ENCODE measurements at places on chromosomes 7 and 10.

DNA sequence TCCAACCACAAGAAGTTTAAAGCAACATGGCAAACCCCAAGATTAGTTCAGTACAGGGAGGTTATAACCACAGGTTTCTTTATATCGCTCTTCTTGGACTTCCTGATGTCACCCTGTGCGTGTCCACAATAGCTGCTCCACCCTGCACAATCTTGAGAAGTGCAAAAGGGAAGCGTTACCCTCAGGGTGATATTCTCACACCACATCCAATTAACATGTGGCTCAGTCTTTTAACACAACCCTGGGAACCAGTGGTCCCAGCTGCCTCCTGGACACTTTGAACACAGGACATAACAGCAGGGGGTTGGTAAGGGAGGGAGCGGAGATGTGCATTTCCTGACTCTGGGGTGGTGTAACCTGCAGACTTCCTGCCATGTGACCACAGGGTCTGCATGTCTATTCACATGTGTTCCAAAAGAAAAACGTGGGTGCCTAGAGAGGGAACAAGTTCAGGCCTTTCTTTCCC lies 64.6 kb downstream of the GSAP start:
- DNase-seq: no peak

DNA sequence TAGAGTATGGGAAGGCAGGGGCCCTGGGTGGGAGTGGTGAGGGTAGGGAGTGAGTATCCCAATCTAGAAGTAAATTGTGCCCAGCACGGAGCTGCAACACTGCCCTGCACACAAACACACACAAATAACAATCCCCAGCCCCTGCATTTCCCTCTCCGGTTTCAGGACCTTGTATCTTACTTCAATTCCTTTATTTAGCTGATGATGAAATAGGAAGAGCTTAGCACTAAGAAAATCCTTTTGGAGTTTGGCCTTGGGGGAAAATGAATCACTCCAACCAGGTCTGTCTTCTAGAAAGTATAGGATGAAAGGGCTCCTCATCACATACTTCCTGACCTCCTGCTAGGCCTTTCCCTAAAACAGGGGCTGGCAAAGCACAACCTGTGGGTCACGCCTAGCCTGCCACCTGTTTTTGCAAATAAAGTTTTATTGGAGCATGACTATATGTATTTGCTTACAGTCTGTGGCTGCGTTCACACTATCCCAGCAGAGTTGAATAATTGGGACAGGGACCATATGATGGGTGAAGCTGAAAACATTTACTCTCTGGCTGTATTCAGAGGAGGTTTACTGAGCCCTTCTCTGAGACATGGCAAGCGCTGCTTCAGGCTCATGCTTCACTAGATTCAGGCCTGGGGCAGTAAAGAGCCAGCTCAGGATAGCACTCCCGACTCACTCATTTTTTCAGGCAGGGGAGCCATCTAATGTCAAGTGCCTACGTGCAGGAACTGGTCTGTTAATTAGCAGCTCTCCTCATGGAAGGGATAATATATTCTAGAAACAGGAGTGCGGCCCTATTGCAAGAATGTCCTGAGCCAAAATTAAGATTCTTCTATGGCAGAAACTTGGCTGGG lies 111.0 kb downstream of the EGFR start:
- DNase-seq: no peak

DNA sequence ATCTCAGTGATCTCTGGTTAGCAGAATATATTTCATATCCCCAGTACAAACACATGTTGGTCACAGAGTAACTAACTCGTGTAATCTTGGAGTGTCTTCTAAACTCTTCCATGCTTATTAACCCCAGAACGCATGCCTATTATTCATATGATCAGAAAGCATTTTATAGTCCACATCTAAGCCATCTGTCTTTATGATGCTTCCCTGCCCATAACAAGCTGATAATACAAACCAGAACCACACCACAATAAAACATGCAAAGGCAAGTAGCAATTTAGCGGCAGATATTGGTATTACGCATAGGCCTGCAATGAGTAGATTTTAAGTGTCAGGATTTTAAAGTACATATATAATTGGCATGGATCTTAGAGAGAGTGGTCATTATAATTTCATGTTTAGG lies 120.0 kb upstream of the PRKCQ start:
- DNase-seq: no peak

DNA sequence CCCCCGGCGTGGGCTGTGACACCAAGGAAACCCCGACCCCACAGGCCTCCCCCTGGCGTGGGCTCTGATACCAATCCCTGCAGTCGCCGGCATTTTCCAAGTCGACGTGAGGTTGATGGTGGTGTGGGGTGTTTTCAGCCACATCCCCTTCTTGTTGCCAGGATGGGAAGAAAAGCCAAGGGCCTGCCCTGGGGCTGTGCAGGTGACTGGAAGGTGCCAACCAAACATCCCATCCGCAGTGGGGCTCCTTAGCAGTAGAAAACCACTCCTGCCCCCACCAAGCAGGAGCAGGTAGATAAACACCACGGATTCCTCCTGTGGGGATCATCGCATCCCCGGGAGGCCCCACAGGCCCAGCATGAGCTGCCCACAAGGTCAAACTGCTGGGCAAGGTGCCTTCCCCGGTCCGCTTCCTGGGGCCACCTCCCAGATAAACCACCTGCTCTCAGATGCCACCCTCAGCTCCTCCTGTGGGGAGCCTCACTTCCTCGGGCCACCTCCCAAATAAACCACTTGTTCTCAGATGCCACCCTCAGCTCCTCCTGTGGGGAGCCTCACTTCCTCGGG lies 88.5 kb upstream of the DIP2C start:
- DNase-seq: no peak

DNA sequence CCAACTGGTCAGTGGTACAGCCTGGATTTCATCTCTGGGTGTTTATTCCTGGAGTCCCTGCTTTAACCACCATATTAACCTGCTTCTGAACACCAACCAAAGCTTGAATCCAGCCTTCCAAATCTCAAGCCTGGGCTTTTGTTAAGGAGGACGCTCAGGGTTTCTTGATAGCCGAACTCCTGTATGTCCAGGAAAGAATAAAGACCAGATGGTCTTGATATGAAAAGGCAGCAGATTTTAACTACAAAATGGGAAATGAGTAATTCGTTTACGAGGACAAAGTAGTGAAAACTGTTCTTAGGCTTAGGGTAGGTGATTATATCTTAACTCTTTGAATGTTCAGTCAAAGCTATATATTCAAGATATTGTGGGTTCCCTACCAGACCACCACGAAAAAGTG lies 129.1 kb upstream of the INSYN2A start:
- no peak for DNase-seq

DNA sequence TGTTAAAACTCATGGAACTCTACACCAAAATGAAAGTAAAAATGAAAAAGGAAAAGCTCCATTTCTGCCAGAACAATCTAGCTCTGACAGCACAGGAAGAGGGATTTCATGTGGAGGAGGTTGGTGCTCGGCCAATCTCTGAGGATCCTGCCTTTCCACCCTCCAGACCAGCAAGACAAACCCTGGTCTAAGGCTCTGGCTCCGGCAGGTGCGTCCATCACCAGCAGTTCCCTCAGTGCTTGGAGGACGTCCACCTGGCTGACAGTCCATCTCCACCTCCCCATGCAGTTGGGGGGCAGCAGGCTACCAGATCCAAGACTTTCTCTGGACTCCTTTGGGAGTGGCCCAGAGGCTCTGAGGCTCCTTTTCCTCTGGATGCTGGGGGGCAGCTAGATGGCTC lies 25.0 kb upstream of the LOXL4 start:
- no peak for DNase-seq

DNA sequence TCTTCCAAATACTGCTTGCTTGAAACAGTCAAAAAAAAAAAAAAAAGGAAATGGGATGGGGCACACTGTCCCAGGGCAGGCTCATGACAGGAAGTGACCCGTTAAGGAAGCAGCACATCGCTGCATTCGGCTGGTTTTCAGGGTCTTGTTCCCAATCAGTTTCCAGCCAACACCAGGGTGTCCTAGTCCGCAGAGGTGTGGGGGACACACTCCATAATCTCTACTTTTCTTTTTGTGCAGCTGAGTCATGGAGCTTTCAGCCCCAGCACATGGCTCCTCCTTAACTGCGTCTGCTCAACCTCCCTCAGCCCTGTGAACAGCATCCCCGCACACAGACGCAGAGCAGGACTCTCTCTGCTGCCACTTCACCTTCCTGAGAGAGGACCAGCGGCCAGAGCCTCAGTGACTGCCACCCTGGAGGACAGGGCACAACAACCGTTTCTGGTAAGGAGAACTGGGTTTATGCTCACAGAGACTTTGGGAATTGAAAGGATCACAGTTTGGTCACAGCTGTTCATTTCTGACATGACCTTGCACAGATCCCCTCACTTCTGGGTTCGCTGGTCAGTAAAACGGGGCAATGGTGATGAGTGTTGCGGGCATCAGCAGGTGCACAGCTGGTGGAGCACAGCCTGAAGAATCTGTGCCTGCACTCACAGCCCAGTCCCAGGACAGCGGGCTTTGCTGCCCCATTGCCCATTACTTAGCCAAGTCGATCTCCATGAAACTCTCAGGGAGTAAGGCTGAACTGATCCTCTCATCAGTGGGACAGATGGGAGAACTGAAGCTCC lies at the start of gene GIMAP5:
TSS of gene GIMAP5 (plus strand) at position 154 of the 791 bp plus-strand sequence. CDS start 3,467 bp downstream, outside the sequence.
- DNase-seq: no peak

- DNase-seq: no peak
These were observed 4.2 kb downstream of the LRRC27 start for GRCh38 chr10:132336064-132336746.

DNA sequence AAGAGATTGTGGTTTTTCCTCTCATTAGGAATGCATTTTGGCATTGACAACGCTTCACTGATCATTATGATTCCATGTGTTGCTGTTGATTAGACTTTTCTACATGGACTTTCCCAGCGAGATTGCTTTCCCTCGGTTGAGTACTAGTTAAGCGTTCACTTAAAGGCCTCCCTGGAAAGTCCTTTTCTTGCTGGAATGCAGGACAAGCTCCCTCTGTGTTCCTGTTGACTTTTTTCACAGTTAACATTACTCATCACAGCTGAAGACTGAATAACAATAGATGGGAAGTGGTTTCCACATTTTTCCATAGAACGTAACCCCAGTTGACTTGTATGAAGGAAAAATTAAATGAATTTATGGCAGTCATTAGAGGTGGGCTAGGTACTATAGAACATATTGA lies 2.6 kb upstream of the CAV1 start:
- DNase-seq: peak; percentile 66

- DNase-seq: peak; percentile 87
These were observed 95.8 kb downstream of the CHST15 start for GRCh38 chr10:123997486-123998196.

GRCh38 chr10:86931872-86932271 lies 25.5 kb downstream of the MMRN2 start:
- DNase-seq: peak; percentile 62

- no peak for DNase-seq
These were observed 288.2 kb upstream of the SEMA3D start for GRCh38 chr7:85475071-85475470.

DNA sequence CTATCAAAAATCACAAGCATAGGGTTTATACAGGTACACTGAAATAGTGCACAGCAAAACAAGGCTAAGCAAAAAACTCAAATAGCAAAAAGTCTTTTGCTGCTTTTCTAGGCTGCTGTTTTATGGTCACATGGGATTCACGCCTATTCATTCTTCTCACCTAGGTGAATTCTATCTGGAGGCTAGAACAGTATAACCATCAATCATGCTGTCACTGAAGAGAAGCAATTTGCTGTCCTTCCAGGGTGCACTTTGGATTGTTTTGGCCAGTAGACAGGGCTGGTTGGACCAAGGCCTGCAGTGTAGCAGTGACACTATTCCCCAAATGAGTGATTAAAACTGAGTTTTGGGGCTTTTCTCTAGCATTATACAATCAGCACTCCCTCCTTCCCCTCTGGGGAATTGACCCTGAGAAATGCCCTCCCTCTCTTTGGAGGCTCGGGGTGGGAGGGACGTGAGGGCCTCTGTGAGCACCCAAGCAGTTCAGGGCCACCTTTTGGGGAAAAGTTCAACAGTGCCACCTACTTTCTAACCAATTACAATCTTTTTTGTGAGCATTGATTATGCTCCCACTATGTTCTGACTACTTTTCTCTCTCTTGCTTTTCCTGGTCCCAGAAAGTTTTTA lies 16.2 kb upstream of the SND1 start:
- no peak for DNase-seq

DNA sequence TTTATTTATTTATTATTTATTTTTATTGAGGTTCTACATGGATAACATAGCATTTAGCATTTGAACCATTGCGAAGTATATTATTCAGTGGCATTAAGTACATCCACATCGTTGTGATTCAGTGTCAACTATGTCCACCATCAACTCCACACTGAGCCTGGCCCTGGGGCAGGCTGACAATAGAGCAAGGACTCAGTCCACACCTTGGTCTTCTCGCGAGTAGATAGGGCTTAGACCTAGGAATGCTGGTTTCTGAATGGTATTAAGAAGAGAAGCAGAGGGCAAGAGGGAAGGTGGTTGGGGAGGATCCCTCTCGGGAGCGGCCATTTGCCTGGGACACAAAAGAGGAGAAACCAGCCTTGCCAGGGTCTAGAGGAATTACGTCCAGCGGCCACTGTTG lies 599.2 kb upstream of the MGMT start:
- no peak for DNase-seq

DNA sequence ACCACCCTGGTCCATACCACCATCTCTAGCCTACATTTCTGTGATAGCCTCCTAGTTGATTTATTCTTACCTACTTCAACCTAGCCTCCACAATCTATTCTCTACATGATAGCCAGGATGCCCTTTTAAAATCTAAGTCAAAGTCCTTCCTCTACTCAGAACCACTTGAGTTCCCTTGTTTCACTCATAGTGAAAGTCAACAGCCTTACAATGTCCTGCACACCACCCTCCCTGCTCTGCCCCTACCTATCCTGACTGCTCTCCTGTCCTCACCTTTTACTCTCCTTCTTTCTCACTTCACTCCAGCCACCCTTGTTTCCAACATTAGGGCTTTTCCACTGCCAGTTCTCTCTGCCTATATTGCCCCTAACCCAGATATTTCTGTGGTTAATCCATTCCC lies 146.7 kb downstream of the GRM3 start:
- no peak for DNase-seq

GRCh38 chr10:101042667-101043362 lies 11.8 kb downstream of the SFXN3 start:
- peak; percentile 89 for DNase-seq

All from fibroblast of the conjunctiva (primary cell).